ENCODE measurements at places on chromosomes 16 and 17.

- H3K27me3 ChIP-seq = no peaks in the 10 kb centered on the region
- no peaks in the 10 kb centered on the region for H3K36me3 ChIP-seq
- H3K4me1 ChIP-seq = no peaks in the 10 kb centered on the region
- H3K4me3 ChIP-seq = no peak overlapping the region
- H3K27ac ChIP-seq = no peak overlapping the region
Observed at GRCh38 chr16:71273384-71273783, 15.8 kb downstream of the CMTR2 start.

DNA sequence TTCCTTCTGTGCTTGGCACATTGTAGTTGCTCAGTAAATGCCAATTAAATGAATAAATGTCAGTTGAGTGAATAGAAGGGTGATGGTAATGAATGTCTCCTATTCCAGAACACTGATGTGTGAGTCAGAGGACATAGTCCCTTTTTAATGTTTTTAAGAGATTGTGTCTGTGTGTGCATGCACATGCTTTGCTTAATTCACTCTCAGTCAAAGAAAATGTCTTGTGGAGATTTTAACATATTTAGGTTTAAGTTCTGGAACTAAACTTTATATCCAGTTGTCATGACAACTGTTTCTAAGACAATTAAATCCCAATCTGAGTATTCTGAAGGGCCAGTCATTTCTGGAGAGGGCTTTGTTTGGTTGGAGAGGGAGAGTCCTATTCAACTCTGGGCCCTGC, 255.3 kb upstream of the CDH11 start:
- H3K27ac ChIP-seq = no peak overlapping the region
- H3K4me3 ChIP-seq = no peak overlapping the region
- DNase-seq = peak; percentile 31
- no peaks in the 10 kb centered on the region for H3K27me3 ChIP-seq
- H3K4me1 ChIP-seq = no peaks in the 10 kb centered on the region

- no peaks in the 10 kb centered on the region for H3K36me3 ChIP-seq
- H3K27ac ChIP-seq = peak overlapping the region; percentile 94
- H3K4me3 ChIP-seq = peak overlapping the region; percentile 26
- DNase-seq = peak; percentile 68
- no peaks in the 10 kb centered on the region for H3K27me3 ChIP-seq
- peaks cover 28% of the 10 kb centered on the region for H3K4me1 ChIP-seq
Observed at GRCh38 chr16:13780406-13781168, 139.4 kb upstream of the ERCC4 start.

GRCh38 chr17:74379495-74380085, 12.3 kb downstream of the GPR142 start:
- no peaks in the 10 kb centered on the region for H3K36me3 ChIP-seq
- DNase-seq = peak; percentile 92
- H3K4me1 ChIP-seq = peaks cover 29% of the 10 kb centered on the region

- no peaks in the 10 kb centered on the region for H3K4me1 ChIP-seq
- DNase-seq = no peak
- H3K36me3 ChIP-seq = no peaks in the 10 kb centered on the region
- no peak overlapping the region for H3K4me3 ChIP-seq
- peaks cover 30% of the 10 kb centered on the region for H3K27me3 ChIP-seq
Observed at GRCh38 chr16:87628246-87628923, 26.1 kb downstream of the JPH3 start.

Measured in muscle of leg (tissue), 16 donors.